Activated B cell treated with CpG ODN at 0.5 μM for 24 hours (primary cell): ENCODE measurements at places on chromosomes 7 and 10. TPM values are rescaled to one million over a fixed set of nuclear protein-coding genes. Genes with fewer than 3 reads are reported as not detected.

GRCh38 chr10:70558295-70558694, 44.2 kb downstream of the PRF1 start:
- no peak overlapping the region for H3K4me3 ChIP-seq
- H3K36me3 ChIP-seq, result peaks cover 1% of the 10 kb centered on the region
- no peak for DNase-seq
- no peak overlapping the region for H3K27ac ChIP-seq

DNA sequence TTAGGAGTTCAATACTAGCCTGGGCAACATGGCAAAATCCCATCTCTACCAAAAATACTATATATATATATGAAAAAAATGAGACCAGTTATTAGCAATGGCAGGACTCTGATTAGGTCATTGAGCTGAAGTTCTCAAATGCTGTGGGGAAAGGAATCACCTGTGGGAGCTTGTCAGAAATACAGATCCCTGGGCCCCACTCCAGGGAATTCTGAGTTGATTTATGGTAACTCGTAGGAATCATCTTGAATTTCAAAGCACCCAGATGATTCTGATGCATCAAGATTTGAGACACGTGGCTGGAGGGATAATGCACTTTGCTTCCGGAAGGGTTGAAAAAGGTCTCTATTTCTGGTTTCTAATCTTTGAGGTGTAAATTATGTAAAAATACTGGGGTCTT, 1.0 kb upstream of the ANKRD1 start:
- H3K36me3 ChIP-seq, result no peaks in the 10 kb centered on the region
- H3K27ac ChIP-seq, result no peak overlapping the region

- H3K4me3 ChIP-seq, result no peak overlapping the region
- no peak overlapping the region for H3K27ac ChIP-seq
- H3K36me3 ChIP-seq, result no peaks in the 10 kb centered on the region
- no peaks in the 10 kb centered on the region for H3K4me1 ChIP-seq
- no peak for DNase-seq
- no peaks in the 10 kb centered on the region for H3K27me3 ChIP-seq
Measured at GRCh38 chr7:120070201-120070600, 202.8 kb upstream of the KCND2 start.

The UPK3BL2 gene
- 36.8 and 45.3 TPM in 2 replicates for total RNA-seq

The OR2A1 gene
- total RNA-seq, result 0.05 TPM in 1 of 2 replicates, not detected in the other

The ZNF804B gene
- not detected in 2 replicates for total RNA-seq

DNA sequence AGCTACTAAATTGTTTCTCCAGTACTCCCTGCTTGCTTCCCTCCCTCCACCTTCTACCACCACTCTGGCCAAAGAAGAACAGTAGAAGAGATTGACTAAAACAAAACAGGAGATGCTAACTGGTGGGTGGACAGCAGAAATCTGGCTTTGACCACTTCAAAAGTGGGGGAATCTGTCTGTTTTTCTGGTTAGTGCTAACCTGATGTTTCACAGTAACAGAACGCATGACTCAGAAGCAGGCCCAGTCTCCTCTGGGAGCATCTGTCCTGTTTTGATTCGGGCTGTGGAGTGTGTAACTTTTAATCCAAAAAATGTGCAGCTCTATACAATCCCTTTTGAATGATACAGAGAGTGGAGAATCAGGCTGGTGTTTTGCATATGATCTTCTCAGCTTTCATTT, 32.7 kb upstream of the ZNF438 start:
- H3K4me1 ChIP-seq, result peaks cover 3% of the 10 kb centered on the region
- no peaks in the 10 kb centered on the region for H3K36me3 ChIP-seq
- H3K4me3 ChIP-seq, result no peak overlapping the region
- H3K27me3 ChIP-seq, result peaks cover 30% of the 10 kb centered on the region
- DNase-seq, result no peak
- H3K27ac ChIP-seq, result no peak overlapping the region

- DNase-seq, result no peak
- no peaks in the 10 kb centered on the region for H3K4me1 ChIP-seq
- no peak overlapping the region for H3K4me3 ChIP-seq
- no peaks in the 10 kb centered on the region for H3K36me3 ChIP-seq
- no peak overlapping the region for H3K27ac ChIP-seq
- H3K27me3 ChIP-seq, result no peaks in the 10 kb centered on the region
Measured at GRCh38 chr10:82814635-82815034, 939.6 kb downstream of the NRG3 start.

- H3K27me3 ChIP-seq, result no peaks in the 10 kb centered on the region
- DNase-seq, result no peak
- no peaks in the 10 kb centered on the region for H3K36me3 ChIP-seq
- no peak overlapping the region for H3K27ac ChIP-seq
Measured at GRCh38 chr7:155951554-155952158, 139.4 kb upstream of the SHH start.

DNA sequence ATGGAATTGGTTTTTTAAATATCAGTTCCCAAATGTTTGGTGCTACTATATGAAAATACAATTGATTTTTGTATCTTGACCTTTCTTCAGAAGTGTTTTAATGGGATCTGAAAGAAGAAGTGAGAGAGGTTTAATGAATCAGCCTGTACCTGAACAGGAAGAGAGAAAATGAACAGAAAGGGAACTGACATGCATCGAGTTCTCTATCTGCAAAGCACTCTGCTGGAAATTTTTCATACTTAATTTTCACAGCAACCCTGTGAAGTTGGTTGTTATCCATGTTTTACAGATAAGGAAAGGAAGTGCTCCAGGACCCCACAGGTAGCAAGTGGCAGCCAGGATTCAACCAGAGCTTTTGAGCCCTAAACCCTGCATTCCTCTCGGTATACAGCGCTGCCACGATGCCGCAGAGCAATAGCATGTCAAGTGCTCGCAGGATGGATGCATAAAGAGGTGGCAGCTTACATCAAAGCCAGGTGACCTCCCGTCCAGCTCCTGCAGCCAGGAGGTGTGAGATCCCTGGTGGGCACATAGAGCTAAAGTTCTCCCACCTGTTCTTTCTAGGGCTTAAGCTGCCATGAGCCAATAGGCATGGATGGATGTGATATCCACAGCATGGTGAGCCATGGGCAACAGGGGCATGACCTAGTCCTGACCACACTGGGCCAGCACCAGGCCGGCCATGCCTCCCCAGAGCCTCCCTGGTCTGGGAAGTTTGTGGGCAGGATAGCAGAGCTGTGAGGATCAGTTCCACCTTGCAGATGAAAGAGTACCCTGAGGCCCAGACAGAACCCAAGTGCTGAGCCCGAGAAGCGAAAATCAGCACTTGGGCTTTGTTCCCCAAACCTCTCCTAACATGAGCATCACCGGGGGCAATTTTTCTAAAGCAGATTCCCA, 57.2 kb downstream of the CALML3 start:
- no peaks in the 10 kb centered on the region for H3K36me3 ChIP-seq
- DNase-seq, result no peak
- H3K4me3 ChIP-seq, result peak overlapping the region; percentile 58
- H3K4me1 ChIP-seq, result peaks cover 50% of the 10 kb centered on the region
